ENCODE measurements at places on chromosomes 2 and 18.
A peak's percentile ranks its signal among the peaks of the same experiment; 100 is the strongest.

GRCh38 chr18:51426996-51427395, 229.5 kb upstream of the MEX3C start:
- H3K36me3 ChIP-seq = no peaks in the 10 kb centered on the region
- H3K4me1 ChIP-seq = no peaks in the 10 kb centered on the region
- no peaks in the 10 kb centered on the region for H3K27me3 ChIP-seq
- no peak overlapping the region for H3K27ac ChIP-seq
- no peak for DNase-seq
- H3K4me3 ChIP-seq = no peak overlapping the region

DNA sequence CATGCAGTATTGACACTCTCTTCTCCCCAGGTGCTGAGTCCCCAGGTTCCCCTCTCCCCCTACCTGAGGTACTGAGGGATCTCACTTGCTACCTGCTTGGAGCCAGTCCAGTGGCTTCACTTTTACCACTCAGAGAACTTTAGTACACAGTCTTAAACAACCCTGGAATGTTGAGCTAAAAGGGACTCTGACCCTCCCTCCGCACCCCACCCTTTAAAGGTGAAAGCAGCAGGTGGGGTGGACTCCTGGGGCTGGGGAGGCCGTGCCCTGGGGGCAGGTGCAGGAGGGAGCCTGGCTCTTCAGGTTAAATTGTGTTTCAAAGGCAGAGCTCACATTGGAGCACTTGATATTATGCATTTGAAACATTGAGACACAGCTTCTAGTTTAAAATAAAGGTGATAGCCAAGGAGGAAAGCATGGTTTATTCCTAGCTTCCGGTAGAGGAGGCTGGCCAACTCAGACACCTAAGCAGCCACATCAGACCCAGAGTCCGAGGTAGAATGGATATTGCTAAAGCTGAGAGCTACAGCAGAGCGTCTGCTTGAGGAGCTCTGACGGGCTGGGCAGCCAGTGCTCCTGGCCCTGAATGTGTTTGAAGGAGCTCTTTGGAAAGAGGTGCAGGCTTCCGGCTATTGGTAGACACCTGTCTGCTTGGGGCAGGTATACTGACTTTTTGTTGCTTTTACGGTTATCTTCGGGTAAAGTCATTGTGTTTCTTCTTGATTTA, 196.4 kb downstream of the AGAP1 start:
- no peak overlapping the region for H3K4me3 ChIP-seq
- DNase-seq = no peak
- H3K4me1 ChIP-seq = peaks cover 12% of the 10 kb centered on the region
- H3K27me3 ChIP-seq = no peaks in the 10 kb centered on the region
- H3K36me3 ChIP-seq = no peaks in the 10 kb centered on the region

- H3K27me3 ChIP-seq = no peaks in the 10 kb centered on the region
- H3K27ac ChIP-seq = no peak overlapping the region
- H3K4me1 ChIP-seq = no peaks in the 10 kb centered on the region
- no peaks in the 10 kb centered on the region for H3K36me3 ChIP-seq
These were observed 346.0 kb downstream of the CYRIA start for GRCh38 chr2:16319551-16320121.

DNA sequence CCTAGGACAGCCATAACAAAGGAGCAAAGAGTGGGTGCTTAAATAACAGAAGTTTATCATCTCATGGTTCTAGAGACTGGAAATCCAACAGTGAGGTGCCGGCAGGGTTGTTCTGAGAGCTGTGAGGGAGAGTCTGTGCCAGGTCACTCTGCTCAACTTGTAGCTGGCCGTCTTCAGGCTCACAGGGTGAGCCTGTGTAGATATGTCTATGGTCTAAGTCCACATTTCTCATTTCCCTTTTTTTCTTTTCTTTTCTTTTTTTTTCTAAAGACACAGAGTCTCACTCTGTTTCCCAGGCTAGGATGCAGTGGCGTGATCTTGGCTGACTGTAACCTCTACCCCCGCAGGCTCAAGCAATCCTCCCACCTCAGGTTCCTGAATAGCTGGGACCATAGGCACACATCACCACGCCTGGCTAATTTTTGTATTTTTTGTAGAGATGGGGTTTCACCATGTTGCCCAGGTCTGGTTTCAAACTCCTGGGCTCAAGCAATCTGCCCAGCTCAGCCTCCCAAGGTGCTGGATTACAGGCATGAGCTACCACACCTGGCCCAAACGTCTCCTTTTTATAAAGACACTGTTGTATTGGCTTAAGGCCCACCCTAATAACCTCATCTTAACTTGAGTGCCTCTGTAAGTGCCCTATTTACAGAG, 142.2 kb downstream of the SP3 start:
- no peak overlapping the region for H3K4me3 ChIP-seq
- H3K4me1 ChIP-seq = peaks cover 11% of the 10 kb centered on the region
- H3K36me3 ChIP-seq = no peaks in the 10 kb centered on the region
- H3K27ac ChIP-seq = no peak overlapping the region
- DNase-seq = no peak

- no peak overlapping the region for H3K4me3 ChIP-seq
- H3K36me3 ChIP-seq = no peaks in the 10 kb centered on the region
- H3K27me3 ChIP-seq = no peaks in the 10 kb centered on the region
- no peak overlapping the region for H3K27ac ChIP-seq
- DNase-seq = no peak
- H3K4me1 ChIP-seq = no peaks in the 10 kb centered on the region
These were observed 154.1 kb upstream of the KLHL29 start for GRCh38 chr2:23230885-23231284.

GRCh38 chr2:4420032-4420431, 716.7 kb downstream of the DCDC2C start:
- H3K27ac ChIP-seq = no peak overlapping the region
- no peaks in the 10 kb centered on the region for H3K4me1 ChIP-seq
- H3K4me3 ChIP-seq = no peak overlapping the region

DNA sequence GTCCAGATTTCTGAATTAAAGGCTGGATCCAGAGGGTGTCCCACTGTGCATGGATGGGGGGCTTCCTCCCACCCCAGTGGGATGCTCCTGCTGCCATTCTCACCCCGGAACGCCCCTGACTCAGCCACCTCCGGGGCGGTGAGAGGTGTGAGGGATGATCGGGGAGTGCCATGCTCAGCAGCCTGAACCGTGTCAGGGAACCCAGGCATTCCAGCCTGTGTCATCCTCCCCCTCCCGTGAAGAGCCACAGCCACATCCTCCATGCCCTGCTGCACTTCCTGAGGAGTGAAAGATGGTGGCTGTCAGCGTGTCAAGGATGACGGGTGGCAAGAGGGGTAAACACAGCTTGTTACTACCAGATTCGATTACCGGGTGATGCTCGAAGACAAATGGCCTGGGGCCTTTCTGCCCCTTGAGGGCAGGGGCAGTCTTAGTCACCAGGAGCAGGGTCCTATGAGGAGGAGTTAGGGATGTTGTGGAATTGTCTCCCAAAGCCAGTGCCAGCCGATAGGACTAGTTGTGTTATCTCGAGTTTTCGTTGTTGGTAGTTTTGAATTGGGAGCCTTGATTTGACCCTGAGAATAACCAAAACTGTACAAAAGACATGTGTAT, 80.8 kb downstream of the TCF7L1 start:
- peaks cover 33% of the 10 kb centered on the region for H3K4me1 ChIP-seq
- no peaks in the 10 kb centered on the region for H3K27me3 ChIP-seq
- no peak for DNase-seq
- no peaks in the 10 kb centered on the region for H3K36me3 ChIP-seq
- H3K4me3 ChIP-seq = no peak overlapping the region

DNA sequence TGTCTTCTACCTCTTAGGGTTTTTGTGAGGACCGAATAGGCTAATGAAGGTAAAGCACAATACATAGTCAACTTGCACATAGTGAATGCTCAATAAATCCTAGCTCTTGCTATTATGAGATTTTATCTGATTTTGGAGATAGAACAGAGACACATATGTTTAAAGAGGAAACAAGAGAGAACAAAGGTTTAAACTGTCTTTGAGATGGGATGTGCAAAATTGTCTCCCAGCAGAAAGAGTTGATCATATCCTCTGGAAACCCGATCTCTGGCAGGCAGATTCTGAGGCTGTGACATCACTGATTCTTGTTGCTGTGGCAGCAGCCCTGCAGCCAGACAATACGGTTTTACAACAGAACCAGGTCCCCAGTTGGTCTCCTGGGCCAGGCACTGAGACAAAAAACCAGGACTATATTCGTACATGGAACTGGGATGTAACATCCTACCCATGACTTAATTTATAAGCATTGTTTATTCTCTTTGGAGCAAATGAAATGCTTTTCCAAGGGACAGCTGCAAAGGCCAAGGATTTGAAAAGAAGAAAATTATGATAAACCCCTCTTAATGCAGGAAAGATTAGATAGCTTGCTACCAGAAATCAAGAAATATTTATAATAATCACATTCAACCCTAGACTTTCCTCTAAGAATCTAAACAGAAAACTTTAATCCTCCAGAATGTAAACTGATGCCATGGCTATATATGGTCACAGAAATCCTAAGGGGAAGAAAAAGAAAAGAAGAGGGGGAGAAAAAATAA, 80.2 kb downstream of the SLC8A1 start:
- H3K36me3 ChIP-seq = no peaks in the 10 kb centered on the region
- H3K4me3 ChIP-seq = no peak overlapping the region
- peak overlapping the region; percentile 11 for H3K27ac ChIP-seq
- no peaks in the 10 kb centered on the region for H3K27me3 ChIP-seq
- no peak for DNase-seq
- no peaks in the 10 kb centered on the region for H3K4me1 ChIP-seq

DNA sequence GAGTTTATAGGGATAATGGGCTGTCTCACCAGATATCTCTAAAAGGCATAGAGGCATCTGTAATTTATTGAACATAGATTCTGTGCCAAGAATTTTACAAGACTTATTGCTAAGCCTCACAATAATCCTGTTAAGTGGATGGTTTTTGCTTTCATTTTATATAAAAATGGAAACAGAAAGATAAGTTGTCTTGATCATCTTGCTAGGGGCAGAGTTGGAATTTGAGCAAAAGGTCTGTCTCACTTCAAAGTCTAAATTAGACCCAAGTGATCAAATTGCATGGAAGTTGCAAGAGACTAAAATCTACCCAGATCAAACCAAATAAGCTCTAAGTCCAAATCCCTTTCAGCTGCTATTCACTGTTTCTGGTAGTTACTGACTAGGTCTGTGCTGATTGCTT, 95.3 kb upstream of the SOX11 start:
- DNase-seq = no peak
- no peaks in the 10 kb centered on the region for H3K27me3 ChIP-seq
- H3K4me3 ChIP-seq = no peak overlapping the region
- no peaks in the 10 kb centered on the region for H3K36me3 ChIP-seq
